Activated gamma-delta T cell treated with anti-CD3 and anti-CD28 coated beads, Interleukin-2, amount 50 U/mL, for 16 hours (primary cell): ENCODE measurements at places on chromosomes 6 and 20.
A peak's percentile ranks its signal among the peaks of the same experiment; 100 is the strongest.

DNA sequence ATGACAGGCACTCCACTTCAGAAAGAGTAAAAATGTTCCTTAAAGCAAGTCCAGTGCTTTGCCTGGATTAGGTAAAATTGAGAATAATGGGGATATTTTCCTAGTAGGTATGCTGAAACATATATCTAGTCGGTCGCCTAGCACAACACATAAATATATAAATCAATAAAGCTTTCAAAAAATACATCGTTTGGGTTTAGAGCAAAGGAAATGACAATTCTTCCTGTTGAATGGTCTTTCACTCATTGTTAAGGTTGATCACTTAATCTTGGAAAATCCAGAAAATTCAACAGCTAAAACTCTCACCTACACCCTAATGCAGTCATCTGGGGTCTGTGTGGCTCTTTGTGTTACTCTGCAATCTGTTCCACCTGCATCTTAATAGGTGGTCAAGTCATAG lies 13.9 kb downstream of the HAO1 start:
- DNase-seq = no peak

GRCh38 chr20:54633374-54634355 lies 158.3 kb downstream of the DOK5 start:
- no peak for DNase-seq

- no peak for DNase-seq
These were observed 19.0 kb downstream of the CTCFL start for GRCh38 chr20:57505979-57506378.

- no peak for DNase-seq
These were observed 139.8 kb downstream of the SOX4 start for GRCh38 chr6:21733311-21733710.

DNA sequence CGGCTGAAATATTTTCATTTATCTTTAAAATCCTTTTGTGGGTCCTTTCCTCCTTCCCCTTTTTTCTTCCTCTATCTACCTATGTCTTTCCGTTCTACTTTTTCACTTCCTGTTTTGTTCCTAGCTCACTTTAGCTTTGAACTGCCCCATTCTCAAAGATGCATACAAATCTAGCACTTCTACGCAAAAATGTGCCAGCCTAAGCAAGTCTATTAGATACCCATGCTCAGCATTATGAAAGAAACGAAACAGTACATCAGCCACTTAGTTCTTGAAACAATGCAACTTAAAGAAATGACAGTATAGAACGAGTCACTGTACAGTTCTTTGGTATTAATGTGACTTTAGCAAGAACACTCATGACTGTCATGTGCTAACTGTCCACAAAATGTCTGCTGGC lies 47.3 kb upstream of the MARCKS start:
- DNase-seq = no peak

- no peak for DNase-seq
These were observed 4.7 kb upstream of the KIF6 start for GRCh38 chr6:39729945-39730344.

DNA sequence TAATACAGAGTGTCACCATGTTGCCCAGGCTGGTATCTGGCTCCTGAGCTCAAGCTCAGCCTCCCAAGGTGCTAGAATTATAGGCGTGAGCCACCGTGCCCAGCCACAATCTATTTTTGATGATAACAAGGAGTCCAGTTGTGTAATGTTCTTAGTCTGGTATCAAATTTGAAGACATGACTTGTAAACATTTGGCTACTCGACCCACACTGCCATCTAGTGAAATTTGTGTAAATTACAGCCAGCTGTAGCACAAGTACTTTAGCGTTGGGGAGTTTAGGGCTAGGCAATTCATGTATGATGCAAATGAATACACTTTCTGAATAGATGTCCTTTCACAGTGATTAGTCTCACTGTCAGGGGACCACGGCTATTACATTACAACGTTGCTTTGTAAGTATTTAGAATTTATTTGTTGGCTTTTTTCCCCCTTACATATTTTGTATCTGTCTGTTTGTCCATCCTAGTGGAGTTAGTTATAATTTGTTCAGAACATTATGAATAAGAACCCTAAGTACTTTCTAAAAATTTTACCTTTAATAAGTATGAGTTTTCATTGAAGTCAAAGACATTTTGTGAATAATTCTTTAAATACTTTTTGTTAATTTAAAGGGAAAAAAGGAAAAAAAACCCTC lies 139.7 kb downstream of the PRDM13 start:
- peak; percentile 44 for DNase-seq

DNA sequence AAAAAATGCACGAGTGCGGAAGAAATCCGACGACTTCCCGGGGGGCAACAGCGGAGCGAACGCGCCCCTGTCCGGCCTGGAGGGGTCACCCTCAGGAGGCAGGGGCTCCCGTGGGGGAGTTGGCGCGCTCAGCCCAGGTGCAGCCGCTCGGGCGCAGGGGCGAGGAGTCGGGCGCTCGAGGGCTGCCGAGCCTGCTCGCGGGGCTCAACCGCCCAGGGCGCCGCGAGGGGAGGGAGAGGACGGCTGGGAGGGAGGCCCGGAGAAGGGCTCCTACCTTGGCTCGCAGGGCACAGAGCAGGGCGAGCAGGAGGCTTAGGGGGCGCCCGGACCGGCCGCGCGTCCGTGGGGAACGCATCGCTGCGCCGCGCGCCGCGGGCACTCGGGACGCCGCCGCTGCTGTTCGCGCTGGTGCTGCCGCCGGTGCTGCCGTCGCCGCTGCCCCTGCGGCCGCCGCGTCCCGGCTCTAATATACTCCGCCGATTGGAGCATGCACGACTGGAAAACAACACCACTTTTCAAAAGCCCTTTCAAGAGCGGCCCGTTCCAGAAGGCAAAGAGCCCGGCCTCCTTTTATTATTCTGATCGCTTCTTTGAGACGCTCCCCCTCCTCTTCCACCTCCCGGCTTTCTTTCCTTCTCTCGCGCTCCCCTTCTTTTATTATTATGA lies 490 bp downstream of the JAG1 start:
- no peak for DNase-seq

DNA sequence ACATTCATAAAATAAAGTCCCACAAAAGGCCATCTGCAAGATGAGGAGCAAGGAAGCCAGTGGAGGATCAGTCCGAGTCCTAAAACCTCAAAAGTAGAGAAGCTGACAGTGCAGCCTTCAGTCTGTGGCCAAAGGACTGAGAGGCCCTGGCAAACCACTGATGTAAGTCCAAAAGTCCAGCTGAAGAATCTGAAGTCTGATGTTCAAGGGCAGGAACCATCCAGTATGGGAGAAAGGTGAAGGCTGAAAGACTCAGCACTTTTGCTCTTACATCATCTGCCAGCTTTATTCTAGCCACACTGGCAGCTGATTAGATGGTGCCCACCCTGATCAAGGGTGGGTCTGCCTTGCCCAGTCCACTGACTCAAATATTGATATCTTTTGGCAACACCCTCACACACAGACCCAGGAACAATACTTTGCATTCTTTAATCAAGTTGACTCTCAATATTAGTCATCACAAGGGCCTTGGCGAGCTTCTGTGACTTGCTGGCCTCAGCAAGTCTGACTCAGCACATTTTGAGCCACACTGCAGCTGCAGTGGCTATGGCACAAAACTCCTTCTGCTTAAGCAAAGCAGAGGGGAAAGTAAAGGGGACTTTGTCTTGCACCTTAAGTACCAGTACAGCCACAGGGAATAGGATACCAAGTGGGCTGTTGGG lies 1370.3 kb upstream of the CITED2 start:
- DNase-seq = no peak

GRCh38 chr6:169800668-169801395 lies 49.4 kb downstream of the ERMARD start:
- no peak for DNase-seq

DNA sequence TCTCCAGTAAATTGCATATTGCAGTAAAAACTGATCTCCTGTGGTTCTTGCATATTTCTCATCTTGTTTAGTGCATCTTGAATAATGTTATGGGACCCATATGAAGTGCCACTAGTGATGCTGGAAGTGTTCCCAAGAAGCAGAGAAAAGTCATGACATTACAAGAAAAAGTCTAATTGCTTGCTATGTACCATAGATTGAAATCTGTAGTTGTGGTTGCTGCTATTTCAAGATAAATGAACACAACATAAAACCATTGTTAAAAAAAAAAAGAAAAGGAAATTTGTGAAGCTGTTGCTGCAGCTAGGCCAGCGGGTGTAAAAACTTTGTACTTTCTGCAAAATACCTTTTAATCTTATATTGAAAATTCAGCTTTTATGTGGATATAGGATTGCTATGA lies 304.5 kb downstream of the PHF3 start:
- DNase-seq = no peak

DNA sequence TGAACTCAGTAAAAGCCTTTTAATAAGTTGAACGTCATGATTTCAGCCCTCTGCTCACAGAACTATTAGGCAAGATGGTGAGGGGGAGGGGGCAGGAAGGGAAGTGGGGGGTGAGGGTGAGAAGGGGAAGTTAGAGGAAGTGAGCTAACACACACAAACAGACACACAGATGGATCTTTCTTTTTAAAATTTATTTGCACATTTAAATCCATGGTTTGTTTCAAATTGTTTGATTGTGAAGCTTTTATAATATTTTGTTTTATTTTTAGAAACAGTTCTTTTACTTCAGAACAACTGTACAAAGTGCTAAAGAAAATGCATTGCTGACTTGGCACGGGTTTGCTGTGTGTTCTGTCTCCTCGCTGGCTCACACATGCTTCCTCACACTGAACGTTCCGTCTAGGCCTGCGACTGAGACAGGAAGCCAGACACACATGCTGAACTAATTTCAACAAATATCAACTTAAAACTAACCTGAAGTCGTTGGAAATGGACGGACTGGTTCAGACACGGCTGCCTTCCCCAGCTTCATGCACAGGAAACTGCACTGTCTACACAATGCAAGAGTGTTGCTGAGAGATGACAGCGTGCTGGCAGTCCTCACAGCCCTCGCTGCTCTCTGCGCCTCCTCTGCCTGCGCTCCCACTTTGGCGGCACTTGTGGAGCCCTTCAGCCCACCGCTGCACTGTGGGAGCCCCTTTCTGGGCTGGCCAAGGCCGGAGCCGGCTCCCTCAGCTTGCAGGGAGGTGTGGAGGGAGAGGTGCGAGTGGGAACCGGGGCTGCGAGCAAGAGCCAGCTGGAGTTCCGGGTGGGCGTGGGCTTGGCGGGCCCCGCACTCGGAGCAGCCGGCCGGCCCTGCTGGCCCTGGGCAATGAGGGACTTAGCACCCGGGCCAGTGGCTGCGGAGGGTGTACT lies 8.1 kb upstream of the ZBP1 start:
- DNase-seq = no peak

- DNase-seq = no peak
These were observed at the start of gene RBBP8NL for GRCh38 chr20:62427172-62428001. Gene RBBP8NL (minus strand): TSS chr20:62427539. CDS start chr20:62419647, 7,892 bp downstream.

DNA sequence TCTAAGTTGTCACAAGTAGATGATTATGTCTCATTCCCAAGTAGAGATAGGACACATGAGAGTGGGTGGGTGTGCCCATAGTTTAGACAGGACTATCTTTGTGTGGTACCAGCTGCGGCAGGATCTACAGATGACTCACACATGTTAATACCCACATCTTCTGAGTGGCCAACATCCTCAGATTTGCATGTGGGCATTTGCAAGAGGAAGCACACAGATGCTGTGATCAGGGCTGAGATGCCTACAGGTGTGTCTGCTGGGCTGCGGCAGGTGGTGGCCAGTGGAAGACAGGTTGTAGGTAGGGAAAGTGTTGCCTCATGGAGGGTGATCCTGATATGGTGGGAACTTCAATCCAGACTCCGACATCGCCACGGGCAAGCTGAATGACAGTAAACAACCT lies 50.8 kb downstream of the UTRN start:
- no peak for DNase-seq

GRCh38 chr20:9440892-9441291 lies 73.5 kb upstream of the LAMP5 start:
- no peak for DNase-seq

- no peak for DNase-seq
These were observed 30.6 kb downstream of the SYTL3 start for GRCh38 chr6:158680481-158680880.

GRCh38 chr6:138400326-138400725 lies 3.7 kb upstream of the HEBP2 start:
- no peak for DNase-seq

- DNase-seq = no peak
These were observed 9.8 kb upstream of the CBFA2T2 start for GRCh38 chr20:33480048-33480447.

- no peak for DNase-seq
These were observed 1.7 kb downstream of the ARFGEF2 start for GRCh38 chr20:48923149-48923718.

GRCh38 chr6:1834207-1834606 lies 224.5 kb downstream of the FOXC1 start:
- DNase-seq = no peak

GRCh38 chr20:61346996-61347395 lies 94.9 kb downstream of the CDH4 start:
- DNase-seq = no peak

DNA sequence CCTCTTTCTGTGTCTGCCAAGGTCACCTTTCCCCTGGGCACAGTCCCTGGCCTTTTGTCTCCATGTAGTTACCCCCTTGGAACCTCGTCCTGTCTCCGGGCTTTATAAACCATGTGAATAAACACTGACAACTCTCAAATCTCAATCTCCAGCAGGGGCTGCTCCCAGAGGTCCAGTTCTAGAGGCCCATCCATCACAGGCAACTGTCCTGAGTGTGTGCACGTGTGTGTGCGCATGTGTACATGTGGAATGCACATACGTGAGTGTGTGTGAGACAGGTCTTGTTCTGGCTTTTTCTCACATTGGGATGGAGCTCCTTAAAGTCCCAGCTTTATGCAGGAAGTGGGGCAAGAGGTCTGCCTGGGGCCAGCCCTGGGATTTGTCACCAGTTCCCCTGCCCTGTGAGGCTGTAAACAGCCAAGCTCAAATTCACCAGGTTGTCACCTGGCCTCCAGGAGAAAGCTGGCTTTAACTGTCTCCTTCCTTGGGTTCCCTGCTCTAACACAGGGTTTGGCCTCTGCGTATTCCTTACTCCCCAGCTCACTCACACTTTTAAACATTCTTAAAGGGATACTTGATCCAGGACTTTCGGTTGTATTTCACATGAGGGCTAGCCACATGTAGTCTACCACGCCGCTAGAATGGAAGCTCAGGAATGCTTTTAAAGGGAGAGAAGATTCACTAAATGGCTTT lies 42.7 kb downstream of the RAMACL start:
- no peak for DNase-seq
